ENCODE measurements at places on chromosomes 16 and 17.
A peak's percentile ranks its signal among the peaks of the same experiment; 100 is the strongest.

- no peak for DNase-seq
Measured at GRCh38 chr17:10229181-10229580, 30.8 kb upstream of the GAS7 start.

- no peak for DNase-seq
Measured at GRCh38 chr16:54194334-54194743, 92.2 kb downstream of the IRX3 start.

DNA sequence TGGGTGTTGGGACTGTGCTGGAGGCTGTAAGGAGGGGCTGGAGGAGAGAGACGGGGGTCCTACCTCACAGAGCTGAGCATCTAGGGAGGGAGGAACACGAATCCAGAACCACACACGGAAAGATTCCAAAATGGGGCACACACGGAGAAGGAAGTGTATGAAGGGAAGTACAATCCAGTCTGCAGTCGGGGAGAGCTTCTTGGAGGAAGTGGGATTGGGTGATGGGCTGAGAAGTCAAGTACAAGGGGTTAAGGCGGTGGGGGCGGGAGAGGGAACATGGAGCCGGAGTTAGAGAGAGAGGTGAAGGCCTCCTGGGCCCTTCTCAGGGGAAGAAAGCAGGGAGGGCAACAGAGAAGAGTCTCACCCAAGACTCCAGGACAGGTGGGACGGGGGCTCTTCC lies 107.5 kb upstream of the CREBBP start:
- DNase-seq: no peak

DNA sequence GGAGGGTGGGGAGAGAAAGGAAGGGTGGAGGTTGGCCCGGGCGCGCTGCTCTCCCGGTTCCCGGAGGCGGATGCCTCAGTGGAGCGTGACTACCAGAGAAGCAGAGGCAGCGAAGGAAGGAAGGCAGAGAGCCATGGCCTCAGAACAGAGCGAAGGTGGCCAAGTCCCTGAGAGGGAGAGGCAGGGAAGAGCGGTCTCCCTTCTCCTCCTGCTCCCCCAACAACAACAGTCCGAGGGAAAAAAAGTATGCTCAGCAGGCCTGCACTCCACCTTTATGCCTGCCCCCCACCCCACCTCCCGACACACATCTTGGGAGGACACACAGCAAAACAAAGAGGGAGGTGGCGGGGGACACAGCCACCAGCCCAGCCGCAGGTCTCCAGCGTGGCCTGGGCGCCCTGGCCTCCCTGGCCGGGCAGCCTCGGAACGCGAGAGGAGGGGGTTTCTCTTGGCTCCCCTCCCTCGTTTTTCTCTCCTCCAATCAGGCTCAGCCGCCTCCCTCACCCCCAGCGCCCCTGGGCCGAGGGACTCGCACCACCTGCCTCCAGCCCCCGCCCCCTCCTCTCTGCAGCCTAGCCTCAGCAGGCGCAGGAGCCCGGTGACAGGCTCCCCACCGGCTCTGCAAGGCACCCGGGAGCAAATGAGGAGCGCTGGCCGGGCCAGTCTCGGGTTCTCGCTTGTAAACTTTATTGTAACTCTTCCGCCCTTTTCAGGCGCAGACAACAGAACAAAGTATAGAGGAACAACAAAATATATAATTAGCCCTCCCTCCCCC lies 1.1 kb upstream of the HOXB7 start:
- DNase-seq: no peak

DNA sequence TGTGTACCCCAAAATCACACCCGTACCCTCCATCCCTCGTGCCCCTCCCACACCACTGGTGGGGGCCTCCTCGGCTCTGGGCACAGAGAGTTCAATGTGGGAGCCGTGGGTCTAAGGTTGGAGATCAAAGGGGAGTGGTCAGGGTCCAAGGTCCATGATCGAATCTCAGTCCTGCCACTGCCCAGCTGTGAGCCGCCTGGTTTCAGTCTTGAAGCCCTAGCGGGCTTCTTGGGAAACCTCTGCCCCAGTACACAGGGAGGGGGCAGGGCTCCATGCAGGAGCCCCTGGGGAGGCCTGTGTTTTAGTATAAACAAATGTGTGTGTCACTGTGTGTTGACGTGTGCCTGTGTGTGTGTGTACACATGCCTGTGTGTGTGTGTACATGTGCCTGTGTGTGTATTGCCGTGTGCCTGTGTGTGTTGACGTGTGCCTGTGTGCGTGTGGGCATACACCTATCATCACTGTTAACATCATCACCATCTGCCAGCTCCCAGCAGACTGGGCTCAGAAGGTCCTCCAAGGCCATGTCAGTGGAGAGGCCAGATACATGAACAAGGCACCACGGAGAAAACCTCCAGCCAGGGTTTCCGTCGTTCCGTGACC lies 26.5 kb upstream of the ZNF469 start:
- no peak for DNase-seq

DNA sequence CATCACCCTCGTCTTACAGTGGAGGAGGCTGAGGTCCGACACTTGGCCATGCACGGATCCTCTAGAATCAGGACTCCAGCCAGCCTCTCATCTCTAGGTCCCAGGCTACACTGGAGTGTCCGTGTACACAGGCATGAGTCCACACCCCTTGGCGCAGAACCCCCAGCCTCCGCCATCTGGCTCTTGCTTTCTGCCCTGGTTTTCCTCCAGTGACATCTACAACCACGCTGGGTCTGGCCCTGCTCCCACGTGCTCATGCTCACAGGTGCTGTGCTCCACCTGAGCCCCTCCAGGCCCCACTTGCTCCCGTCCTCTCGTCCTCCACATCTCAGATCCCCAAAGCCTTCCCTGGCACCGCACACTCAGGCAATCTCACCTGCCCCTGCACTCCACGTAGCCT lies 260.8 kb downstream of the ENGASE start:
- no peak for DNase-seq

- DNase-seq: peak; percentile 50
Measured at GRCh38 chr16:1414532-1415260, at the start of gene UNKL. Gene UNKL (minus strand): TSS chr16:1414704. CDS start chr16:1414691, 13 bp downstream.

GRCh38 chr17:82534401-82534812 lies 14.9 kb downstream of the FOXK2 start:
- no peak for DNase-seq

- no peak for DNase-seq
Measured at GRCh38 chr16:19722269-19722952, 4.3 kb downstream of the IQCK start.

DNA sequence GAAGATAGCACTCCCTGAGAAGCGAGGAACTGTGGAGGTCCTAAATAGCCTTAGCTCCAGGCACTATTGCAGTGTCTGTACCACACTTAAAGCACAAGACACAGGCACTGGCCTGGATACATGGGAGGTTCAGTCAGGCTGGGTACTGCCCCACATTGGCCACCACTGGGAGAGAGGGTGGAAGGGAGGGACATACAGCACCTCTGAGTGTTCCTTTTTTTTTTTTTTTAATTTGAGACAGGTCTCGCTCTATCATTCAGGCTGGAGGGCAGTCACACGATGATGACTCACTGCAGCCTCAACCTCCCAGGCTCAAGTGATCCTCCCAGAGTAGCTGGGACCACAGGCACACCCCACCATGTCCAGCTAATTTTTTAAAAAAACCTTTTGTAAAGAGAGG lies 1.4 kb downstream of the GSG1L2 start:
- no peak for DNase-seq

GRCh38 chr16:85963753-85964285 lies 64.9 kb downstream of the IRF8 start:
- DNase-seq: no peak

GRCh38 chr17:27944546-27945332 lies 51.6 kb upstream of the LYRM9 start:
- DNase-seq: no peak

- DNase-seq: no peak
Measured at GRCh38 chr16:27795992-27796614, 246.2 kb downstream of the KATNIP start.

DNA sequence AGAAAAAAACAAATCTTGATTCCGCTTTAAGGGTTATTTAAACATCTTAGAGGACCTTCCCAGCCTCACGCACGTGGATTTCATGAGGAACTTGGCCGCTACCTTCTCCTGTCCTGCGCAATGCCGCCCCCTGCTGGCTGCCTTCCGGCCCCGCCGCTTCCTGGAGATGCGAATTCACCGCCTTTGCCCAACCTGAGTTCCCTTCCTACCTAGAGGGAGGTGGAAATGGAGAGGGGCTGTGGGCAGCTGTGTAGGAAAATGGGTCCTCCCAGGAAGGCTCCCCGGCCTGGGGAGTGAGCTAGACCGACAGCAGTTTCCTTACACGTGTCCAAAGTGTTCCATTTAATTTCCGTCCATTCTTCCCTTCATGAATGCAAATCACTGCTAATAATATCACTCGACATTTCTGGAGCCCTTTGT lies 1.0 kb upstream of the ABCC12 start:
- peak; percentile 55 for DNase-seq

DNA sequence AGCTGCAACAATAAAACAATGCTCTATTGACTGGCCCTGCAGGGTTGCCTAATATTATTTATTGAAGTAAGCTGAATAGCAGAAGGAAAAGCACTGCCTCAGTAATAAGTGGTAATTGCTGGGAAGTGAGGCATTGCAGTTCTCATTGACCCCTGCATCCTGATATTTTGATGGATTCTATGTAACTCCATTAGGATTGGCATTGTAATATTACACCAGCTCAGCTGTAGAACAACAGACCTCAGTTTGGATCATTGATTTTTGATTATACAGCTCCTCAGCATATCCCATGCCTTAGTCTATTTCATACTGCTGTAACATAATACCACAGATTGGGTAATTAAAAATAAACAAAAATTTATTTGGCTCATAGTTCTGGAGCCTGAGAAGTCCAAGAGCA lies 650.6 kb upstream of the SALL1 start:
- no peak for DNase-seq

DNA sequence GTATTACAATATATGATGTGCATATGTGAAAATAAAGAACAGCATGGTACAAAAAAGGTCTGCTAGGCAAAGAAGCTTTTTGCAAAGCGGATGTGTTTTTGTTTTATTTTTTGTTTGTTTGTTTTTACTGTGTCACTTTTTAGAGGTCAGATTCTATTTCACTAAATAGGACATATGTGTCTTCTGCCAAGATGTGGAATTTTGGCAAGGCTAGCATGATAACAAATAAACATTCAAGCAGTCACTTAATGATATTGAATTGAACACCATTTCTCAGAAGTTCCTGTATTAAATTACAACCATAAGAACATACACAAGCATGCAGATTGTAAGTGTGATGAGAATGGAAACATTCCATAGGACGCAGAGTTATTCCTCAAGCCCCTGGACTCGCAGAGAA lies 492.7 kb downstream of the WWOX start:
- no peak for DNase-seq

DNA sequence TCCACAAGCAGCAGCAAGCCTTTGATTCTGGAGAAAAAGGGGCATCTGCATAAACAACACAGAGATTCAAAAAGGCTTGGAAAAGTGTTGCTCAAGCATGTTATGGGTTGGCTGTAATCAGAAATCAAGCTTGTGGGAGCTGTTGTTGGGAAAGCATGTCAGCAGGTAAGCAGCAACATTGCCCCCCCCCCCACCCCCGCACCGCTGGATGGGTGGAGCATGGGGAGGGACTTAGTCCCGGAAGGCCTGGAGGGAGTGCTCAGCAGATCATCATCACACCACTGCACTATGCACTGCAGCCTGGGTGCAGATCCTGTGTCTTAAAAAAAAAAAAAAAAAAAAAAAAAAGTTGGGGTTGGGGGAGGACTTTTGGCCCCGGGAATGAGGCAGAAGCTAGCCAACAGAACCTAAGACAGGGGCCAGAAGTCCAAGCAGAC lies 16.8 kb upstream of the AKAP1 start:
- DNase-seq: no peak

GRCh38 chr17:27602721-27603420 lies 28.1 kb upstream of the LGALS9 start:
- DNase-seq: peak; percentile 48

DNA sequence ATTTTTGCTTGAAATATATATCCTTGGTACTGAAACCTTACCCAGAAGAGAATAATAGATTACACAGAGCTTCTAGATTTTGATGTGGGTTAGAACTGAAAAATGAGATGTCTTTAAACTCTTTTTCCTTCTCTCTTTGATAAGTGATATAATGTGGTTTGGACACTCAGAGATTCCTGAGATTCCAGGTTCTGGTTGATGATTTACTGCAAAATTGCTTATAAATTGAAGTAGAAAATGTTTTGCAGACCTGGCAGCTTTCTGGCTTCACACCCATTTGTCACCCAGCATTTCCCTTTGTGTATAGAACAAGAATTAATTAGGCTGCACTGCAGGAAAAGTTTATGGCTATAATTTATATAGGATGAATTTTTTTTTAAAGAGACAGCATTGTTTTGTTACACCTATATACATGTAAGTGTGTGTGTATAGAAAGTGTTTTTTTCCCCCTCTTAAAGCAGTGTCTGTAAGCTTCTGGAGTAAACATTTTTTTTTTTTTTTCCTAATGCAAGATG lies 23.5 kb downstream of the AATF start:
- DNase-seq: no peak

DNA sequence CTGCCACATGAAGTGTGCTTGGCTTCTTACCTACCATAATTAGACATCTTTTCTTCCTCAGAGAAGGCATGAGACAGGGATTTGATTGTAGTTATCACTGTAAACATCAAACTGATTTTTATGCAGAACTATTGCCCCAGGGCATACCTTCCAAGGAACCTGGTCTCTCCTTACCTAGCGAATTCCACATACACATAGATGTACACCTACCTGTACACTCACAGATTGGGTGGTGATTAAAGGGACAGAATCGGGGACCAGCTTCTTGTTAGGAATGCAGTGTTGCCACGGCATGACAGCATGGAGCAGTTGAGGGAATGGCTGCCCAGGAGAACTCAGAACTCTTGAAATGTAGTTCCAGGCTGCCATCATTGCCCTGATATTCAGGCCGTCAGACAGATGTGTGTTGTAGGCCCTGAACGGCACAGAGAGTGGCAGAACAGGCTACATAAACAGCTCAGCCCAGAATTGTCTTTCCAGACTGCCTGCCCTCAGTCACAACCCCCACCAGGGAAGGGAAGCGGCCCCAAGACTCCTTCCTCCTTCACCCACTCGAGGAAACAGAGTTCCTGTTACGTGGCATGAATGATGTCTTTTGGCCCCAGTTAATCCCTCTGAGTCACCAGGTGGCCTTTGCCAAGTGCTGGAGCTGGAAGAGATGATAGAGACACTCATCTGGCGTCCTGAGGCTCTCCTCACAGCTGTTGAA lies 17.8 kb upstream of the NAGLU start:
- DNase-seq: no peak
